ENCODE measurements at places on chromosomes 6 and 20.

- no peak for DNase-seq
Observed at GRCh38 chr20:16107172-16107870, 465.9 kb downstream of the KIF16B start.

DNA sequence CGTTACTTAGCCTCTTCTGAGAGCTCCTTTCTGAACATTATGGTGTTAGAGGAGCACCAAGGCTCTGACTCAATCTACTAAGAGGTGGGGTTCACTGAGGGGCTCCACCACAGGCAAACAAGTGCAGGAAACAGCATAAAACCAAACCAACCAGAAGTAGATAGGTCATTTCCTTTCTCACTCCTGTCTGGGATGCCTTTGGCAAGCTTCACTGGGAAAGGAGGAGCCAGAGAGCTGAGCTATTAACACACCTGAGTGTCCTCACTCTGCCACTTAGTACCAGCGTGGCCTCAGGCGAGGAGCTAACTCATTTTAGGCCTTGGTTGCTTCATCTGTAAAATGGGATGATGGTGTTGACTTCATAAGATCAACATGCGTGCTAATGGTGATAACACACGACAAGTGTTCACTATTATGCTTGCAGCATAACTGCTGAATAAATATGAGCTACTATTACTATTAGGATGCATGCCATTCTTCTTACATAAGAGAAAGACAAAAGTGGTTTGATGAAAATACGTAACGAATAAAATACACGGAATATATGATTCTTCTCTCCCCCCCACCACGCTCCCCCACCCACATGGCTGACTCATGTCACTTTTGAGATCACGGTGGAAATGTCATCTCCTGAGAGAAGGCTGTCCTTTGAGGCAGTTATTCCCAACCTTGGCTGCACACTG, 185.4 kb downstream of the BCAS1 start:
- DNase-seq, result no peak

DNA sequence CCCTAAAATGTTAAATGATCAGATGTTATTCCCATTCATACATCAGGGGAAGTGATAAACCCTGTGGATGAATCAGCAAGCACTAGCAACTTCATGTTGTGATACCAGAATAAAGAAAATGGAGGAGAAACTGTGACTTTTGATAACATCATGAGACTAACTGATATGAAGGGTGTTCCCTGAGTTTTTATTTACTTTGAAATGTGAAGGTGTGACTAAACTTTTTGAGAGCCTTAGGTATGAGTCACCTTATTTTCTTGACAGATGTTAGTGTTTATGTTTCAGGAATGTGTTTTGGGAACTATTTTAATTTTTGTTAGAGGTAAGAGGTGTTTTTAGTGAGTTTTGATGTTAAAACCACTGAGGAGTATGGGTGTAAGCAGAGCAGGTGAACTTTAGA, 4.4 kb downstream of the PARD6B start:
- no peak for DNase-seq

- no peak for DNase-seq
Observed at GRCh38 chr6:149433881-149434280, 33.8 kb downstream of the SUMO4 start.

DNA sequence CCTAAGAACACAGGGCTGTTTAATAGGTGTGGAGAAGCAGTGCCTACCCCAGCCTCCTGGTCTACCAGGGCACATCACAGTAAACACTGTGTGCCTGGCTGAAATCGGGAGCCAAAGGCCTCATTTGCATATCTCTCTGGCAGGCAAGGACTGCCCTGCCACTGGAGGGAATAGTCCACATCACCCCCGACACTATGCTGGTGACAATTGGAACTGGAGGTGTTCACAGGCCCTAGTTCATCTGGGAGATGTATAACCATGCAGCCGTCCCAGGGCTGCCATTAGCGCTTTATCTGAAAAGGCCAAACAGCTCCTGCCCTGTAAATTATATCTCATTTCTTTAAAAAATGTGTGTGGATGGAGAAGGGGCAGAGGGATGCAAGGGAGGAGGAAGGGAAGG, 150.3 kb downstream of the LINC00237 start:
- DNase-seq, result no peak

DNA sequence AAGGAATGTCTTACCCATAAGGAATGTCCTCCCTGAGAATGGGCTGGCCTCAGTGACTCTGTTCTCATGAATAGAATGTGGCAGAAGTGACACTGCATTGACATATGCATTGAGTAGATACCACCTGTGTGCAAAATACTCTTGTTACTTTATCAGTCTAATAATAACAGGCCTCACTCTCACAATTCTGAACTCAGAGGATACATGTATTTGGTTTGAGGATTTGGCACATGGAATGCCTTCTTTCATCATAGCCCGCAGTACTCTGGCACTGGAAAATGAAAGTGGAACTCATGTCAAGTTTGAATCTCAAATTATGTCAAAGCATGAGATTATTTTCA, 52.9 kb upstream of the PLCB4 start:
- peak; percentile 3 for DNase-seq

- DNase-seq, result no peak
Observed at GRCh38 chr20:32385541-32385940, 27.4 kb downstream of the ASXL1 start.

- no peak for DNase-seq
Observed at GRCh38 chr6:167799033-167799821, 27.5 kb upstream of the AFDN start.

- DNase-seq, result no peak
Observed at GRCh38 chr6:11969092-11969491, 43.0 kb upstream of the HIVEP1 start.

GRCh38 chr6:123159861-123160260, 163.8 kb downstream of the CLVS2 start:
- DNase-seq, result no peak

- peak; percentile 70 for DNase-seq
Observed at GRCh38 chr6:4668271-4669179, 107.7 kb upstream of the CDYL start.

- no peak for DNase-seq
Observed at GRCh38 chr6:133613211-133613610, 275.7 kb upstream of the TCF21 start.

DNA sequence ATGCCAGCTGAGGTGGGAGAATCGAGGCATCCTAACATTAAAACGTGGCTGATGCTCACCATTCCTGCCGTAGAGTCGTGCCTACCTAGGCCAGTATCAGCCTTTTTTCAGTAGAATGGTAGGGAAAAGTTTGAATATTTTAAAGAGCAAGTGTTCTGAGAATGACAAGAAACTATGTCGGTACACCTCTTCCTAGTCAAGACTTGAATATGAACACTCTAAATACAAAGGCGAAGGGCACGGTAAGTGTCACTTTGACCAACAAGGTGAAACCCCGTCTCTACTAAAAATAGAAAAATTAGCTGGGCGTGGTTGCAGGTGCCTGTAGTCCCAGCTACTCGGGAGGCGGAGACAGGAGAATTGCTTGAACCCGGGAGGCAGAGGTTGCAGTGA, 1.0 kb downstream of the GINM1 start:
- DNase-seq, result no peak

DNA sequence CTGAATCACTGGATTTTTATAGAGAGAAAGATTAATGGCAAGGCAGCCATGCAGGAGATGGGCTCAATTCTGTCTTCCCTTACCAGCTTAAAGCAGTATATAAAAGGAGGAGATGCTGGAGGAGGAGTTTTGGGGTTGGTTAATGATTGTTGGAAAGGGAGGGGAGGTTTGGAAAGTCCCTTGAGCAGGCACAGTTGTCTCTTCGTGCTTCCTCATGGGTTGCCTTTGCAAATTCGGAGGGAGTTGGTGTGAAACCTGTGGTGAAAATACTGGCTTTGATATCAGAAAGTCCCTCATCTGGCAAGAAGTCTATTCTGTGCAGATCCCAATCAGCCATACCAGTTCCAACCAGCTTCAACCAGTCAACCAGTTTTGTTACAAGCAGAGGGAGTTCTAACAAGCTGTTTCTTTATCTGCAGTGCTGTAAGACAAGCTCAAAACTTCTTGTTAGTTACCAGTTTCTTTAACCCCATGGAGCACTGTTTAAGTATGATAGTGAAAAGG, 107.0 kb downstream of the HIVEP1 start:
- DNase-seq, result no peak

- peak; percentile 20 for DNase-seq
Observed at GRCh38 chr20:991850-992249, 10.3 kb downstream of the RSPO4 start.
